Kidney (tissue), 22 donors: ENCODE measurements at places on chromosomes 12 and 14. TPM values are rescaled to one million over a fixed set of nuclear protein-coding genes. Genes with fewer than 3 reads are reported as not detected.

DNA sequence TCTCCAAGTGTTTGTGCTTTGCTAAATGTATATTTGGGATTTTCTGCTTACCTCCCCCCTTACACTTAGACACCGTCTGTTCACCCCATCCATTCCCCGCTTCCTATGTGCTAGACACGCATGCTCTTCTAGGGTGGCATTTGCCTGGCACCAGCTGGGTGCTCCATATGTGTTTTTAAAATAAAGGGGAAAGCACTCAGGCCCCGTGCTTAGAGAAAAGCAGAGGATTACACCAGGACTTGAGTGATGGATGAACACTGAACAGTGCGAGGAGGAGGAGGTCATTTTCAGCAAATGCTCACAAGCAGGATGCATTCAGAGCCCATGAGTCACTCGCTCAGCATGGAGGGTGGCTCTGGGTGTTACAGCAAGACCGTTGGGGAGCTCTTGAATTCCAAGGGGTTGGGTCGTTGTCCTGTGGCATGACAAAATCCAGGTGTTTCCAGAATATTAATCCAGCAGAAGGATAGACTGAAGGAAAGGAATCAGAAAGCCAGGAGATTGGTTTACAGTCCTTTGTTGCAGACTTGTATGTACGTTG lies 2.9 kb upstream of the BDKRB1 start:
- DNase-seq, result no peak

- no peak for DNase-seq
These were observed 1.7 kb downstream of the KCNH3 start for GRCh38 chr12:49540229-49541139.

- DNase-seq, result no peak
These were observed 16.6 kb downstream of the SSTR1 start for GRCh38 chr14:38224338-38224737.

- no peak for DNase-seq
These were observed 408.4 kb upstream of the SEL1L start for GRCh38 chr14:81942071-81942470.

GRCh38 chr14:54138354-54139038 lies 181.9 kb upstream of the BMP4 start:
- no peak for DNase-seq

GRCh38 chr14:61377749-61378148 lies 56.4 kb downstream of the PRKCH start:
- no peak for DNase-seq

GRCh38 chr14:81303258-81303935 lies 82.6 kb upstream of the GTF2A1 start:
- DNase-seq, result no peak

GRCh38 chr12:3265406-3265805 lies 188.2 kb downstream of the TSPAN9 start:
- DNase-seq, result no peak

- no peak for DNase-seq
These were observed 265.6 kb upstream of the GARIN6 start for GRCh38 chr12:99381992-99382391.

- no peak for DNase-seq
These were observed 243.1 kb downstream of the BCAT1 start for GRCh38 chr12:24705741-24706358.

DNA sequence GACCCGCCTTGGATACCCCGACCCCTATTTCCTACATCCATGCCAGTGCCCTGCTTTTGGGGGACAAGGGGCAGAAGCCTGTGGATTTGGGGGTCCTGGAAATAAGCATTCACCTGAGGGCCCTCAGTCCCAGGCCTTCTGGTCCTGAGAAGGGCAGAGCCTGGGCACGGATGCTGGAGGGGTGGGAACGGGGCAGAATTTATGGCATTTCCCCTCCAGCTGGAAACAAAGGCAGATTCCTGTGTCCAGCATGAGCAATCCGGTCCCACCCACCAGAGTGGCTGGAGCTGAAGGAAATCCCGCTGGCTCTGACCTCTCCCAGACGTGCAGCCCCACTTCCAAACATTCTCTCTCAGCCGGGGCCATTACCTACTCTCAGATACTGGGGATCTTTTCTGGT lies 9.3 kb downstream of the ANKRD33 start:
- DNase-seq, result no peak

Gene FMNL3
- 6.3 TPM for polyA plus RNA-seq

DNA sequence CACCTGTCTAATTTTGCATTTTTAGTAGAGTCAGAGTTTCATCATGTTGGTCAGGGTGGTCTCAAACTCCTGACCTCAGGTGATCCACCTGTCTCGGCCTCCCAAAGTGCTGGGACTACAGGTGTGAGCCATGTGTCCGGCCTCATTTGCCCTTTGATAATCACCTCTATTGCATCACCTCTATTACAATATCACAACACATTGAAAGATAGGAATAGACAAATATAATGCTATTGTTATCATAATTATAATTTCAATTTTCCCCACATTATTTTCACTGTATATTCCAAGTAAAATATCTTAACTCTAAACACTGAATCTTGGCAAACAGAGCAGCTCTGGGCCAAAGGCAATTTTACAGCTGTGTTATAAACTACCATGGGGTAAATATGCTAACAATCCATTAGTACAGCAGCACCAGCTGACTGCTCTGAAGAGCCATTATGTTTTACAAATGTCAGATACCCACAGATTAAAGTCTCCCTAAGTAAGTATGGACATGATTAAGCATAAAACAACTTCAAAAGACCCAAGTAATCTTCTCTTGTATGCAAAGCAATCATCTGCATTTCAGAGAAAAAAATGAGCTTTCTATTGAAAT lies 173.2 kb downstream of the MED13L start:
- no peak for DNase-seq

Gene P2RX2
- 0.37 TPM for polyA plus RNA-seq

DNA sequence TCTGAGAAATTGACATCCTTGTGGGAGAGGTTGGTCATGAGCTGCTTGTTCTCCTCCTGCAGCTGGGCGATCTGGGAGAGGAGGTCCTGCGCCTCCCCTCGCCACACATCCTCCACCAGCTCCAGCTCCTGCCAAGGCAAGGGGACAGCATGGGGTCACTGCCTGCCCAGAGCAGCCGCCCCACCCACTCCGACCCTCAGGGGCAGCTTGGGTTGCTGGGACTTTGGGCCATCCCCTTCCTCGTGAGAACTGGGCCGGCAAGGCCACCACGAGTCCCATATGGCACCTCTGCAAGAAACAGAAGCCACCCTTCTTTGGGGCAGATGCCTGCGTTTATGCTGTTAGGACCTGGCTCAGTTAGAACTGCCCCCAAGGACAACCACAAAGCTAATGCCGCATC lies 10.0 kb downstream of the RILPL1 start:
- no peak for DNase-seq

GRCh38 chr12:116551952-116552772 lies 7.0 kb upstream of the MAP1LC3B2 start:
- DNase-seq, result no peak

DNA sequence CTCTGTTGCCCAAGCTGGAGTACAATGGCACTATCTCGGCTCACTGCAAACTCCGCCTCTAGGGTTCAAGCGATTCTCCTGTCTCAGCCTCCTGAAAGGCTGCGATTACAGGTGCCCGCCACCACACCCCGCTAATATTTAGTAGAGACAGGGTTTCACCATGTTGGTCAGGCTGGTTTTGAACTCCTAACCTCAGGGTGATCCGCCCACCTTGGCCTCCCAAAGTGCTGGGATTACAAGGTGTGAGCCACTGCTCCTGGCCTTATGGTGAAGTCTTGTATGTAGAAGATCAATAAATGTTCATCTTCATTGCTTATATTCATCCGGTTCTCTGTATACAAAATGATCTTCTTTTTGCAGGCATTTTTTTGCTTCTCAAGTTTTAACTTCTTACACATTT lies 47.8 kb downstream of the MDM2 start:
- no peak for DNase-seq

GRCh38 chr14:64201921-64202545 lies 92.1 kb downstream of the ESR2 start:
- DNase-seq, result no peak

DNA sequence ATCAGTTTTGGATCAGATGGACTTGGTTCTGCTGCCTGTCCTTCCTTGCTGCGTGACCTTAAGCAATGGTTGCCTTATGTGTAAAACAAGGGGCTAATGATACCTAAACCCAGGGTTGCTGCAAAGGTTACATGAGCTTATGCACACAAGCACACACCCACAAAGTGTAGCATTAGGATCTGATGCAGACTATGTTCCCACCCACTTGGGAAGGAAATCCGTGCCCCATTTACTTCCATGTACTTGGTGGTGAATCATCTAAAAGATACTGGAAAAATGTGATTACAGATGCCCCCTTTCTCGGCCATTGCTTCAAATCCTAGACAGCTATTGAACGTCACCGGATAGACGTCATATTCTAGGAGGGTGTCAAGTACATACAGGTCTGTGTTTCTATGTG lies 87.1 kb downstream of the PRKCH start:
- DNase-seq, result no peak

Gene MSI1
- 0.80 TPM for polyA plus RNA-seq

DNA sequence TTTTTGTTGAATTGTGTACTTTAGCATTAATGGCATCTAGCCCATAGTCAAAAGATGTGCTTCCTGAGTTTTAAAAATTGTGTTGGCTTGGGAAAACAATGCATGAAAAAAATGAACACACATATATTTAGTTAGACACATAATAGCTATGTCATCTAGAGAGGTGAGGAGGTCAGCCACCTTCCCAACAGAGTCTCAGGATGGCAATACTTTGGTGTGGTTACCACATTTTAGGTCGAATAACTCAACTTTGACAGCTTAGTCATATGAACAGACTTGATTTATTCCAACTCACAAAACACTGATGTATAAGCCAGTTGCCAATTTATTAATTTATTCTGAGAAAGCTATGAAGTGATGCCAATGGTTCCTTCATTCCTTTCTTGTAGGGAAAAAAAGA lies 114.0 kb downstream of the ETNK1 start:
- no peak for DNase-seq
